GM03348 (cell line): ENCODE measurements at places on chromosomes 5 and 9.
A peak's percentile ranks its signal among the peaks of the same experiment; 100 is the strongest.

DNA sequence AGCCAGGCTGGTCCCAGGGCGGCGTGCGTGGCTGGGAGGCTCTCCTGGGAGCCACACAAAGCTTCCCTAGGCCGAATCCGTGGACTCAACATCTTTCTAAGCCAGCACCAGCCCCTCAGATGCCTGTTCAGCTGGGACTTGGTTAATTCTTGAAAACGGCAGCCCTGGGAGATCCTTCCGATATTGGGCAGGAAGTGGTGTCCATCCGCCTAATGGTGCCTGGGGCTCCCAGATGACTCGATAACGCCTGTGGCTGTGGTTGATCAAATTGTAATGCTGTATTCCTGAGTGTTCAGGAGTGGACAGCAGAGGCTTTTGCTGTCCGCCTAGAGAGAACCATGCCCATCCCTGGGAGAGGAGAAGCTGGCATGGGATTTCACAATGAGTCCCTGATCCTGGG lies 14.1 kb downstream of the KCNT1 start:
- no peak for DNase-seq

- peak; percentile 39 for DNase-seq
Observed at GRCh38 chr9:128412120-128412790, 8.4 kb upstream of the CERCAM start.

GRCh38 chr9:93059011-93059714 lies 662 bp downstream of the SUSD3 start:
- DNase-seq: no peak

- DNase-seq: no peak
Observed at GRCh38 chr5:156481741-156482140, 154.8 kb downstream of the SGCD start.

DNA sequence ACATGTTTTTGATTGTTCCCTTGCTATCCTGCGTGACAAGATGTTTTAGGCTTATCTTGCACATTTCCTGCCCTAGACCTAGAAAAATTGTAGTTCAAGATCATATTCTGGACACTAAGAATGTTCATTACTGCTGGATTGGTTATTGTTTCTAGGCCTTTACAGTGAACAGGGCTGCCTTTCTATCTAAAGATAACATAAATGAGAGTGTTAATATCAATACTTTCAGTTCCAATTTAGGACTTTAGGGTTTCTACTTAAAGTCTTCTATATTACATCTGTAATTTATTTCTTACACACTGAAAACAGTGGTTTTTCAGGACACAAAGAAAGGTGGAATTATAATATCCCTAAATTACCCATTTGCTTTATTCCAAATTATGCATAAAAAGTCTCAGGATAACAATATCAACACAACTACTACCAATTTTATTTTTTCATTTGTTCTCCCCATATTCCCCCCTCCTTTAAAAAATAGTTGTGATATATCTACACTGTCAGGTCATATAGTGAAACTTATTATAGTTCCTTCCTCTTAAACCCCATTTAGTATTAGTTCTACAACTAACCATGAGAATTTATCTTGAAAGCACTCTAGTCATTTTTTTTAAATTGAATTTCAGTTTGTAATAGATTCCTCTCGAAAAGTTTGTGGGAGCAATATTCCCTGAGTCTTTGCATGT lies 293.9 kb upstream of the RIOK2 start:
- DNase-seq: no peak

GRCh38 chr9:125343518-125344275 lies 82.1 kb downstream of the GAPVD1 start:
- DNase-seq: no peak

- DNase-seq: no peak
Observed at GRCh38 chr9:69081261-69081660, 45.7 kb downstream of the FXN start.

DNA sequence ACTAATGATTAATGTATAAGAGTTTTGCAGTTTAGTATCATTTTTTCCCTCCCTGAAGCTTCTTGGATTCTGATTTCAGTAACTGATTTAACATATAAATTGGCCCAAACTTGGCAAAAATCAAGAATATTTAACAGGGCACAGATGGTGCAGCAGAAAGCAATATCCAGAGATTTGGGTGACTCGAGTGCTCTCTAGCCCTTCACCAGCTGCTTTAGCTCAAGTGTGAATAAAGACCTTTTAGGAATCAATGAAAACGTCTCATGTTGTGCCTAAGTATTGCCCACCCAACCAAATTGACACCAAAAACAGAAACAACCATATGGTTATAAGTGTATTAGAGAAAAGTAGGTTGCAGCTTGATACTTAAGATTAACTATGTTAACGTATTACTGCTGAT lies 933.4 kb upstream of the PTPRD start:
- no peak for DNase-seq

DNA sequence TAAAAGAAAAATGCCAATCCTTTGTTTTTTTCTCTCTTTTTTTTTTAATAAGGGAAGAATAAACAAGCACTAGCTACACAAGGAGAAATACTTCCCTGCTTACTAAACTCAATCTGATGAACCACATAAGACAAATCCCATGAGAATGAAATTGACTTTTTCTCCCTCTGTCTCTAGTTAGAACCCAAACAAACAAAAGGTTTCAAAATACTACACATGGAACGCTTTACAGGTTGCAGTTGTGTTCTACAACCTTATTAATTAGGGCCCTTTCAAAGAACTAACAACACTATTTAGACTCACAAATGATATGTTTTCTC lies 124.5 kb downstream of the PDE4D start:
- DNase-seq: no peak

DNA sequence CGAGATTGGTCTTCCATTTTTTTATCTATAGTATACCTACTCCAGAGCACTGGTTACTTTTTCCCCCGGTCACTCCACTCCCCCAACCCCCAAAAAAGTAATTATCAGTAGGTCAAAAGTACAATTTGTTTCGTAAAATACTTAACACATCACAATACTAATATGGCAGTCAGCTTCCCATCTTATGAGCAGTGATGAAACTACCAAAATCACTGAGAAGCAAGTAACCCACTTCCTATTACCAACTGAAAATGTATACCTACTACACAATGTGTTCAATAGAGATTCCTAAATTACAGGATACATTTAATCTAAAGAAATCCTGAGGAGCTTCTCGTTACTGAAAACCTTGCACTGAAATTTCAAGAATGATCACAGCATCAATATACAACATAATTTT lies 1.9 kb downstream of the CERT1 start:
- no peak for DNase-seq

GRCh38 chr5:154367101-154367500 lies 78.7 kb upstream of the SAP30L start:
- no peak for DNase-seq

- DNase-seq: no peak
Observed at GRCh38 chr9:81649475-81650240, 39.7 kb downstream of the TLE1 start.

- no peak for DNase-seq
Observed at GRCh38 chr5:73119451-73120157, 771 bp upstream of the TMEM171 start.

GRCh38 chr5:119009131-119009530 lies 20.8 kb upstream of the DTWD2 start:
- DNase-seq: no peak

- DNase-seq: no peak
Observed at GRCh38 chr9:114021578-114021977, 56.5 kb downstream of the AMBP start.

- peak; percentile 83 for DNase-seq
Observed at GRCh38 chr9:19184144-19184917, 46.2 kb upstream of the DENND4C start.

DNA sequence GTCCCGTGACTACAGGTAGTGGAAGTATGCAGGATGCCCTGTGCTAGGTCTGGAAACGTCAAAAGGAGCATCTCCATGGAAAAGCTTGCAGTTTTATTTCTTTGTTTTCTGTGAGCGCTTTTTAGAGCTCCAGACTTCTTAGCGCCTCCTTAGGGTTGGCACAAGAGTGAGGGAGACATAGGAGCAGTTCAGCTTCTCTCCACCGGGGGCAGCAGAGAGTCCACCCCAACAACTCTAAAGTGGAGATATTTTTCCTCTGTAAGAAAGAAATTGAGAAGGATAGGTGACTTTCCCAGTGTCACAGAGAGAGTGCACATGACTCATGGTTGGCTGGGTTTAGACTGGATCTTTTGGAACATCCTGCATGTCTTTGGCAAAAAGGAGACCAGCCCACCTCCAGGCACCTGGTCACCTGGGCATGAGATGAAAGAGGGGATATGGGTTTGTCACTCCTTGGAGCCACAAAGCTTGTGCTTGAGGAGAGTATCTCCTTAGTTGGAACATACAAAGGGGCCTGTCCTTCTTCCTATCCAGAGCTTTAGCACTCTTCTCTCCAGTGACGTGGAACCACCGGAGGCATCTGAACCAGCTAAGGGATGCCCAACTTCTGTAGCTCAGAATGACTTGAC lies 637.7 kb downstream of the SEMA5A start:
- DNase-seq: peak; percentile 23

DNA sequence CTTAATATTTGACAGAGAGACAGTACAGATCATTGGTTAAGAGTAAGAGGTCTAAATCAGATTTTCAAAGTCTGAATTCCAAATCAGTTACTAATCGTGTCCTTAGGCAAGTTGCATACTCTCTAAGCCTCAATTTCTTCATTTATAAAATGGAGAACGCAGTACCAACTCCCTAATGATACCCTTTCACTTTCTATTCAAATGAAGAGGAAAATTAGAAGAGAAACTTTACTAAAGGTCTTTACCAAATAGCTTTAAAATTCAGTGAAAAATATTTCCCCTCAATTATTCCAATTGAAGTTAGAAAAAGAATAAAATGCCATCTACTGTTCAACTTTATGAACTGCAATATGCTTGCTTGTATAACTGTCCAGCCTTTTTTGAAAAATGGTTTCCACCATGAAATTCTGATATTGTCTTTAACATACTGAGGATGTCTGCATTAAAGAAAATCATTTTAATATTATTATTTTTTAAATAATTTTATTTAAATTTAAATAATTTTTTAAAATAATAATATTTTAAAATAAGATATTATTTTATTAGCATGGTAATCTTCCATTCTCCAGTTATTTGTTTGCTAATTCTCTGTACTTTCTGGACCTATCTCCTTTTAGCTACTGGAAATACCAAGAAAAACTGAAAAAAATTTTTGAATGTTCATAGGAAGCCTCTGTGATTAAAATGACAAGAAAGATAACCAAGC lies 36.0 kb downstream of the POC5 start:
- DNase-seq: peak; percentile 28

GRCh38 chr5:111667128-111667736 lies 89.8 kb downstream of the NREP start:
- DNase-seq: no peak

GRCh38 chr5:137091472-137091871 lies 407.7 kb downstream of the SPOCK1 start:
- no peak for DNase-seq

- DNase-seq: no peak
Observed at GRCh38 chr9:130213911-130214761, 41.9 kb downstream of the NCS1 start.

DNA sequence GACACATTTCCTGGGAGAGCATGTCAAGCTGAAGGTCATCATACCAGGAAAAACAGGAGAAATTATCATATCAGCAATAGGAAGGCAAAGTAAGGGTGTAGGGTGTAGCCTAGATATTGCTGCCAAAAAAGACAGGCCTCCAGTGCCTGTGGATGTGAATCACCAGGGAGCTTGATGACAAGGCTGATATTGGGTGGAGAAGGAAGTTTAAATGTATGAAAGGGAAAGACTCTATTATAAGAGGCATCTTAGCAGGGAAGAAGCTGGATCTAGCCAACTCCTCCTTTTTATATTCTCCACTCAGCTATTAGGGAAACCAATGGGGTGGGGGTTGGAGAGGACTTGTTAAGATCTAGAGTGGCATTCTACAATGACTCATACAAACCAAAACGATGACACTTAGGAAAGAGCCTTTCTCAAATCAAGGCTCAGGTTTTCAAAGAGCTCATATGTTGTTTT lies 13.4 kb upstream of the TXNDC8 start:
- DNase-seq: peak; percentile 78

DNA sequence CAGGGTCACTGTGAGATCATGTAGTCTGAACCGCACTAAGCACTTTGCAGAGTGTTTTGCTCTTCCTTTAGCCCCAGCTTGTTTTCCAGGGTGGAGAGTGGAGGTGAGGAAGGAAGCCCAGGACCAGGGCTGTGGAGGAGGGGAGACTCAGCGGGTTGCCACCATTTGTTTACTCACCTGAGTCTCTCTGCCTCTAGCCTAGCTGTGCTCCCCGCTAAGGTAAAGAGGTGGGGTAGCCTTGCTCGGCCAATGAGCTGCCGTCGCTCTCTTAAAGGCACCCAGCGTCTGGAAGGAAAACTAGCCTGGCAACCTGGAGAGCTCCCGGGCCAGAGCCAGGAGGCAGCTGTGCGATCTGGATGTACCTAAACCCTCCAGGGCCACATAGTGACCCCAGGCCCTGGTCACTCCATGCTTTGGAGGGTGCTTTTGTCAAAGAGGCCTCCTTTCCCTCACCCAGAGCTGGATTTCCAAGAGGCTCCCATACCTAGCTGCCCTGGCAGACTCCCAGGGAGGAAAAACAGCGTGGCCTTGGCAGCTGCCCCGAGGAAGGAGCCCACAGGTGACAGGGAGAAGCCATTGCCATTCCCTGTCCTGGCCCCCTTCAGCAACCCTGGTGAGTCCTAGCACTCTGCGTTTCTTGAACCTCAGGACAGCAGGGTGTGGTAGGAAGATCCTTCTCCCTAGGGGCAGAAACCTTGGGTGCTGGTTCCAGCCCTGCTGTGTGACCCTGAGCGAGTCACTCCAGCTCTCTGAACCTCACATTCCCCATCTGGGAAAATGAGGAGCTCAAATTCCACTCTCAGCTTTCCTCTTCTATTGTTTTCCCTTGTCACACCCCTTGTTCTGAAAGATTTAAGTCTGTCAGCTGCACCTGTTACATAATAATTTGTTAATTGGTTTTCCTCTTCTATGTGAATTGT lies 42.4 kb upstream of the LARP1 start:
- DNase-seq: no peak

DNA sequence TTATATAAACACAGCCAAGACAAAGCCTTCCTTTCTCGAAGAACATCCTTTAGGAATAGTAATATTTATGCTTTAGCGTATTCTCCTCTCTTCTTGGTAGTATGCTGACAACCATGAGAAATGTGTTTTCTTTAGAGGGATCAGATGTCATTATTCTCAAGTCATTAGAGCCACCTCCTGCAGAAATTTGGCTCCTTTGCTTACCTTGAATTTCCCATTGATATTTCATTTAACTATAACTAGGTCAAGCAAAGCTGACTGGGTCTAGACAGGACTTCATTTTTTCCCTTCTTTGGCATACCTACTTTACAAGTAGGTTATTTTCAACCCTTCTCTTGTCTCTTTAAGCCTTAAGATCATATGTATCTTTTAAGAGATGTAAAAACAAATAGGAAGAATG lies 50.3 kb downstream of the SPATA31D1 start:
- no peak for DNase-seq
